ENCODE measurements at places on chromosomes 7 and 10.

GRCh38 chr7:140062118-140062527 lies 628 bp downstream of the PARP12 start:
- DNase-seq, result peak; percentile 11

GRCh38 chr7:30671793-30672465 lies 10.3 kb downstream of the CRHR2 start:
- no peak for DNase-seq

- DNase-seq, result no peak
Measured at GRCh38 chr10:7477538-7478334, 66.9 kb upstream of the SFMBT2 start.

GRCh38 chr7:28076423-28077200 lies 104.0 kb downstream of the JAZF1 start:
- no peak for DNase-seq

DNA sequence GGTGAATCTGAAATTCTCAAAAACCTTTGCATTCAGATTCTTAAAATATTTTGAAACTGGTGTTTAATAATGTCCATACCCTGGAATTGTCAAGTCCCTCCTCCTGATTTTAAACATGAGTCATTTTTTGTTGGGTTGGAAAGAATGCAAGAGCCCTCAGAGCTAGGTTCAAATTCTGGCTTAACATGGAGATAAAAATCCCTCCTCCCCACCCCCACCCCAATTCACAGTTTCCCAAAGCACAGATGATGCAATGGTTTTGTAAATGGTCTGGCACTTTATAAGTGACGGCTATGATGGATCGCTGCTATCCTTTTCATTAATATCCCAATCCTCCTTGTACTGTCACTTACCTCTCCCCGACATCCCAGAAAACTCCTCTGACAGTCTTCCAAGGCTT lies 332.8 kb downstream of the PLXNA4 start:
- no peak for DNase-seq

GRCh38 chr10:77029777-77030717 lies 607.6 kb downstream of the KCNMA1 start:
- DNase-seq, result no peak

DNA sequence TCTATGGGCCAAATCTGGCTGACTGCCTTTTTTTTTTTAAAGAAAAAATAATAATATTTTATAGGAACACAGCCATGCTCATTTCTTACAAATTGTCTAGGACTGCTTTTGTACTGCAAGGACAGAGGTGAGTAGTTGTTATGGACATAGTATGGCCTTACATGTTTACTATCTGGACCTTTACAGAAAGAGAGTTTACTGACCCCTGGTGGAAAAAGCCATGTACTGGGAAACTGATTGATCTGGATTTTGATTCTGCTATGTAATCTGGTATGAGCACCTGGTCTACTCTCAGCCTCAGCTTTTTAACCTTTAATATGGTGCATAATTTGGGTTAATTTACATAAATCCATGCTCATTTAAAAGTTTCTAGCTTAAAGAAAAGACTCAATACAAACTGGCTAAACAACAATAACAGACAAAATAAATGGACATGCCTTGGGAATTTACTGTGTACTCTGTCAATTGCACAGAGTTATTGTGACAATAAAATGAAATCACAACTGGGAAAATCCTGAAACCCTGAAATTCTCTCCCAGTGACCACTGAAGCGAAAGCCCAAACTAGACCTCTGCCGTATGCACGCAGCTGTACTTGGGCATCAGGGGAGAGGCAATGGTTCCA lies 260.7 kb downstream of the BMPER start:
- no peak for DNase-seq

DNA sequence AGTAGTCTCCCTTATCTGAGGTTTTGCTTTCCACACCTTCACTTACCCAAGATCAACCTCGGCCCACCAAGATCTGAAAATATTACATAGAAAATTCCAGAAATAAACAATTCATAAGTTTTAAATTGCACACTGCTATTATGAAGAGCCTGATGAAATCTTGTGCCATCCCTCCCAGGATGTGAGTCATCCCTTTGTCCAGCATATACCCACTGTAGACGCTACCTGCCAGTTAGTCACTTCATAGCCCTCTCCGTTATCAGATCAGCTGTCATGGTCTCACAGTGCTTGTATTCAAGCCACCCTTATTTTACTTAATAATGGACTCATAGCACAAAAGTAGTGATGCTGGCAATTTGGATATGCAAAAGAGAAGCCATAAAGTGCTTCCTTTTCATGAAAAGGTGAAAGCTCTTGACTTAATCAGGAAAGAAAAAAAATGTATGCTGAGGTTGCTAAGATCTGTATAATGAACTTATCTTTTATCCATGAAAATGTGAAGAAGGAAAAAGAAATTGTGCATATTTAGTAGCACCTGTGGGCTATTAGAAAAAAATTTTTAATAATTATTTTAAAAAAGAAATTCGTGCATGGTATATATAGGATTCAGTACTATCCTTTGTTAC lies 9.8 kb upstream of the MRPS16 start:
- no peak for DNase-seq

DNA sequence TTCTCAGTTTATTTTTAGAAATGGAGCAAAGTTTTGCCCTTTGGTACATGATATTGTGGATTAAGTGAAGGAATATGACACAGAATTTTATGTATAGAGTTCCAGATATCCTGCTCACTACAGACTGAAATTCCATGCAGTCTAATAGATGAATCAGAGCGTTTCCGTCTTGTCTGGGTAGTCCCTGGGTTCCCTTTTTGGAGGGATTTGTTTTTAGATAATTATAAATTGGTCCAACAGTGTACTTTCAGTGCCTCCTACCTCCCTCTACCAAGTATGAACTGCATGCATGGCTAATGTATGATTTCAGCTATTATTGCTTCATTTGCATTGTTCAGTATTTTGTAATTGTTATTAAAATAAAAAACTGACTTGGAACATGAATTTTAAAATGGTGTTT lies 74.4 kb downstream of the SEPTIN7 start:
- no peak for DNase-seq

GRCh38 chr7:153401795-153402720 lies 642.5 kb downstream of the ACTR3B start:
- no peak for DNase-seq

GRCh38 chr7:19239951-19240350 lies 94.7 kb upstream of the FERD3L start:
- no peak for DNase-seq

GRCh38 chr7:39753823-39754325 lies 130.5 kb downstream of the RALA start:
- DNase-seq, result no peak

DNA sequence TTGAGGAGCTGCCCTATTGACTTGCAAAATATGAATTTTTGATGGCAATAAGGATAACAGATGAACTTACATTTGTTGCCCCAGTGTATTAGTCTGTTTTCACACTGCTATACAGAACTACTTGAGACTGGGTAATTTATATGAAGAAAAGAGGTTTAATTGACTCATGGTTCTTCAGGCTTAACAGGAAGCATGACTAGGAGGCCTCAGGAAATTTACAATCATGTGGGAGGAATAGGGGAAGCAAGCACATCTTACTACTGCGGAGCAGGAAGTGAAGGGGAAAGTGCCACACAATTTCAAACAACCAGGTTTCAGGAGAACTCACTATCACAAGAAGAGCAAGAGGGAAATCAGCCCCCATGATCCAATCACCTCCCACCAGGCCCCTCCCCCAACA lies 57.9 kb downstream of the ZNF22 start:
- DNase-seq, result no peak

GRCh38 chr7:155871211-155871610 lies 58.9 kb upstream of the SHH start:
- DNase-seq, result no peak

- DNase-seq, result no peak
Measured at GRCh38 chr7:2011266-2012043, 221.3 kb downstream of the MAD1L1 start.

GRCh38 chr10:81873932-81874816 lies 820 bp upstream of the NRG3 start:
- no peak for DNase-seq

DNA sequence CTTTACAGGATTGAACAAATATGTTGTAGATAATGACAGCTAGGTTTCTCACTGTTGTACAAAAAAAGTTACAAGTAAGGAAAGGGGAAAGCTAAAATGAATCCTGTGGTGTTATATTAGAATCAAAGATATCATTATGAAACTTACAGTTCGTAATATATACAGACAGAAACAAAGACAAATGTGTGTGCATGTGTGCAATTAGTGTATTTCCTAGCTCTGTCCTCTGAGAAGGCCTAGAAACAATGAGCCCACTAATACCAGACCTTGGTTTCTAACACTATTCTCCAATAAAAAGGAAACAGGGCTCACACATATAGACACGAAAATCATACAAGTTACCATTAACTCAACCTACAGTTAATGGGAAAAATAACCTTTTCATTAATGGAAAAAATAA lies 8.0 kb downstream of the KDM7A start:
- no peak for DNase-seq

DNA sequence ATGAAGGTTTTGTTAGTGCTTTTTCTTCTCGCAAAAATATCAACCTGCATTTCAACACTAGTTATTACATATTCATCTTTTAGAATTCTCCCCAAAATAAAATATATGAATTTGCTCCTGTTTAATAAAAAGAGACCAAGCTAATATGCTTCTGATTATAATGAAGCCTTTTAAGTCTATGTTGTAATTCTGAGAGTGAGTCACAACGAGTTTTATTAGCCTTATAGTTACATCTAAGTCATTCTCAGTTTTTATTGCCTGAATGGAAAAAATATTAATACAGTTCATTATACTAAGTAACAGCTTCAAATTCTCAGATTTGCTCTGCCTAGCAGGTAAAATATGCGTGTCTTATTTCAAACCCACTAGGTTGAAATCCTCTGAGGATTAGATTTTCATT lies 152.4 kb upstream of the CELF2 start:
- no peak for DNase-seq

- DNase-seq, result no peak
Measured at GRCh38 chr10:113042868-113043267, 92.8 kb downstream of the TCF7L2 start.

GRCh38 chr7:82105463-82105862 lies 335.6 kb upstream of the HGF start:
- no peak for DNase-seq

DNA sequence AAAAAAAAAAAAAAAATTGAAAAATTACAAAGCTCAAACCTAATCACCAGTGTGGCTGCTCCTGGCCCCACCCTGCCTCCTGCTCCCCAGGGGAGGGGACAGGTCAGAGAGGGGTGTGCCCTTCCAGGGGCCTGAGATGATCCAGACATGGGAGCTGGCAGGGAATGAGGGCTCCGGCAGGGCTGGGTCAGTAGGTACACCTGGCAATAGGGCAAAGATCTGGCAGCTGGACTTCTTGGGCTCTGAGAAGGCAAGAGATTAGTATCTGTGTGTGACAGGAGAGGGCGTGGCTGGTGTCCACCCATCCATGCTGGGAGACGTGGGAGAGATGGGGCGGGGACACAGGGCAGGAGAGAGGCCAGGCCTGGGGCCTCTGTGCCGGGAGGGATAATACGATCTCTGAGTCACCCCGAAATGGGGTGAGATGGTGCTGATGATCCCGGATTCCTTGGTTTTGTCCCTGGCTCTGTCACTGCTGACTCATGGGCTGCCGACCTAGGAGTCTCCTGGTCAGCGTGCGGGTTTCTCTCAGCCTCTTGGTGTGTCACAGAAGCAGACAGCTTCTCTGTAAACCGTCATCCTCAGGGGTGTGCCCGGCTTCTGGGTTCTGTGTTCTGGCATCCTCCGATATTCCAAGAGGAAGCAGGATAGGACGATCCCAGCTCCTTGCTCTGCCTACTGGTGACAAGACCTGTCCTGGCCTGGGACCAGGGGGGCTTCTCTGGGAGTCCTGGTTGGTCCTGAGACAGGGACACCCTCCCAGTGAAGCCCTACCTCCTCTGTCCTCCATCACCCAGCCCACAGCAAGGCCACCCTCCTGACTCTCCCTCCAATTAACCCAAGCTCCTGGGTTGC lies 8.2 kb upstream of the CLDN4 start:
- DNase-seq, result no peak

DNA sequence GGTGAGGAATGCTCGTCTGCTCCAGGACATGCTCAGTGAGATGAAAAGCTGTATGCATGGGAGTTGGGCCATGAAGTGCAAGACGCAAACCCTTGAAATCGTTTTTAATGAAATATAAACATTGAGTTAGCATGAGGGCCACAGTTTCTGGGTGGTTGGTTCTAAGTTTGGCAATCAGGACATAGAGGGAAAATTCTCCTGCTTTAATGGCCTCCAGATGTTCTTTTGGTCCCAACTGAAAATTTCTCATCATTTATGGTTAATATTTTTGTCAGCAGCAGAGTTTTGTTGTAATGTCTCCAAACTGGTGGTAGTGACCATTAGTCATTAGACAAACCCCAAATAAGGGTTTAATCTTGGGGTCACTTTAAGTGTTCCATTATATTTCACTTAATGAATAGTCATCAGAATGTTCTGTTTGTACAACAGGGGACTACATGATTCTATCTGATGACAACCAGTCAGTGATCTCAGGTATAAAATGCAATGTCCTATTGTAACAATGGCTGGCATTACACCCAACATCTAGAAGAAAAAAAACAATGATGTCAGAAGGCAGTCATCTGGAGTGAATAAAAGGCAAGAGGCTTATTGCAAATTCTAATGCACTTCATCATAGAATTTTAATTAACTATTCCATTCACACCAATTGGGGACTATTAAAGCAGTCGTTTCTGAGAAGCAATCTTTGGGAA lies 197.4 kb downstream of the JCAD start:
- no peak for DNase-seq

DNA sequence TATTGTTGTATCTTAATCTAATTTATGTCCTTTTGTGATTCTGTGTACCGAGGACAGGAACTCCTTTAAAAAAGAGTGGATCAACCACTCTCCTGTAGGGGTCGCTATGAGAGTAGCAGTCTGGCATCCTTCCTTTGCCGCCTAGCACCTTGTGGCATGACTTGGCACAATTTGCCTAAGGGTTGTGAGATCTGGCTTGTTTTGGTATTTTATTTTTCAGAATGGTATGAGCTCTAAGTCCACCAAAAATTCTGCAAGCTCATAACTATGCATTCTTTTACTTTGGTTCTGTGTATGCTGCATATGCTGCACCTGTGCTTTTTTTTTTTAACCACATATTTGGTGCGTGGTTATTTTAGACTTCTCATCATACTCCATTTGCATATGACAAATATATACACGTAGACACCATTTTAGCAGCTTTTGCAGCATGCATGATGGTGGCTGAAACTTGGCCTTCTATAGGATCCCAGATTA lies 112.8 kb downstream of the CDK14 start:
- DNase-seq, result no peak

DNA sequence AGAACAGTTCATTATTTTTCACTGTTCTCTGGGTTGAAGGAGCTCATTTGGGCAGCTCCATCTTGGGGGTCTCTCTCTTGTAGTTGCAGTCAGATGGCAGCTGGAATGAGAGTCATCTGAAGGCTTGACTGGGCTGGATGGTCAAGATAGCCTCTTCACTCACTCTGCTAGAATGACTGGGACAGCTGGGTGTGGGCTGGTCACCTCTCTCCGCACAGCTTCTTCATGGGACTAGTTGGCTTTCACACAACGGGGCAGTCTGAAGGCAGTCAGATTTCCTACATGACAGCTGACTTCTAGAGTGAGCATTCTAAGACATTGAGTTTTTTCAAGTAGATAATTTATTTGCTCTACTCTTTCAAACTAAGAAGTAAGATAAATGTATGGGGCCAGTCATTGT lies 13.1 kb downstream of the PLEKHA1 start:
- no peak for DNase-seq

Measured in stimulated activated CD8-positive, alpha-beta memory T cell treated with anti-CD3 and anti-CD28 coated beads, Interleukin-4, amount 100 ng/mL, for 1 hour (primary cell).